Sigmoid colon (tissue), 7 donors: ENCODE measurements at places on chromosomes 4 and X.

- no peak overlapping the region for H3K27ac ChIP-seq
- peak; percentile 41 for DNase-seq
- H3K27me3 ChIP-seq = no peaks in the 10 kb centered on the region
These were observed 30.6 kb upstream of the SORCS2 start for GRCh38 chr4:7161721-7162214.

DNA sequence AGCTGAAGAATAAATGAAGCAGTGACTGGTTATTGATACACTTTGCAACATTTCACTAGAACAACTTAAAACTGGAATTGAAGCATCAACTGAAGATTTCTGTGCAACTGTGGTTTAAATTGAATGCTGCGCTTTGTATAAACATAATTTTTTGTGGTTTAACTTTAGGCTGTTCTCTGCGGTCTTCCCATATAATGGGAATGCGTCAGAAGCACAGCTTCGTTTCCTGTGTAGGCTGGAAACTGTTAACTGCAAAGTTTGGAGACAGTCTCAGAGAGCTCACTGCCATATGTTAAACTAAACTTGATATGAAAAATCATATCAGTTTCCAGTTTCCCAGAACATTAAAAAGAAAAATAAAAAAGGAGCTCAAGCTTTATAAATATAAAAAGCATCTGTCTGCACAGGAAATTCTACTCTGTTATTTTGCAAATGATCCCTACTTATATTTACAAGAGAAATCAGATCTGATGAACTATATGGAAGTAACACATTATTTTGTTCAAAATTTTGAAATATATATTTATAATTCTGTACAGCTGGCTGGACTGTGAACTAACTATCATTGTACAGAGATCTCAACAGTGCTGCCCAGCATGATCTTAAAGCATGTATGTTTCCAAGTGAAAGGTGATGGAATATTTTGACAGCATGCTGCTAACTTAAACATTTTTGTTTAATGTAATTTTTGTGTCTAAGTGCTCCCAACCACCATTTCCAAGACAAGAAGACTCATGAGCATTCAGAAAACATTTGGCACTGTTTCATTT is 139.9 kb downstream of the NDST3 start:
- no peaks in the 10 kb centered on the region for H3K4me1 ChIP-seq
- no peak overlapping the region for H3K4me3 ChIP-seq
- H3K27ac ChIP-seq = no peak overlapping the region
- DNase-seq = no peak
- no peaks in the 10 kb centered on the region for H3K27me3 ChIP-seq
- H3K36me3 ChIP-seq = no peaks in the 10 kb centered on the region

GRCh38 chr4:13765539-13765938 is 138.0 kb upstream of the BOD1L1 start:
- H3K4me3 ChIP-seq = no peak overlapping the region
- no peak overlapping the region for H3K27ac ChIP-seq
- no peaks in the 10 kb centered on the region for H3K27me3 ChIP-seq
- no peaks in the 10 kb centered on the region for H3K4me1 ChIP-seq
- no peak for DNase-seq
- no peaks in the 10 kb centered on the region for H3K36me3 ChIP-seq

DNA sequence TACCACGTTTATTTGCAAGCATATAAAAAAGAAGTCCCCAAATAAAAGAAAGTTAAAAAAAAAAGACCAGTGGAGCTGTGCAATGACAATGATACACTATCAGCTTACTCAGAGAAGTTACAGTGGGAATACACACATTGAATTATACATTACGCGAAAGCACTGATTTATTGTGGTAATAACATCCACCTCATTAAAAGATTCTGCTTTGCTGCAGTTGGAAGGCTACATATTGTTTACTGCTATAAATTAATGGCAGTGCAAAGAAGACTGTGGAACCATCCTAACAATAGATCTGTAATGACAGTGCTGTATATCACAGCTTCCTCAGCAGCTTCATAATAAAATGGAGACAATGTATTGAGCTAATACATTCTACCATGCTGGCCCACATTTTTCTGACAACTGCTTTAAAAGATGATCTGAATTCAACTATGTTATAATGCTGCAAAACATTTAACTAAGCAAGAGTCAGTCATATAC is 142.5 kb upstream of the MAB21L2 start:
- no peak overlapping the region for H3K4me3 ChIP-seq
- DNase-seq = no peak
- H3K4me1 ChIP-seq = peaks cover 4% of the 10 kb centered on the region

- DNase-seq = no peak
- no peaks in the 10 kb centered on the region for H3K27me3 ChIP-seq
- no peak overlapping the region for H3K4me3 ChIP-seq
- H3K27ac ChIP-seq = no peak overlapping the region
- H3K4me1 ChIP-seq = no peaks in the 10 kb centered on the region
These were observed 3.9 kb downstream of the TFDP3 start for GRCh38 chrX:133214301-133214700.

GRCh38 chr4:156838761-156839160 is 132.8 kb downstream of the PDGFC start:
- H3K4me1 ChIP-seq = peaks cover 30% of the 10 kb centered on the region
- no peak for DNase-seq
- no peaks in the 10 kb centered on the region for H3K27me3 ChIP-seq
- no peak overlapping the region for H3K4me3 ChIP-seq

DNA sequence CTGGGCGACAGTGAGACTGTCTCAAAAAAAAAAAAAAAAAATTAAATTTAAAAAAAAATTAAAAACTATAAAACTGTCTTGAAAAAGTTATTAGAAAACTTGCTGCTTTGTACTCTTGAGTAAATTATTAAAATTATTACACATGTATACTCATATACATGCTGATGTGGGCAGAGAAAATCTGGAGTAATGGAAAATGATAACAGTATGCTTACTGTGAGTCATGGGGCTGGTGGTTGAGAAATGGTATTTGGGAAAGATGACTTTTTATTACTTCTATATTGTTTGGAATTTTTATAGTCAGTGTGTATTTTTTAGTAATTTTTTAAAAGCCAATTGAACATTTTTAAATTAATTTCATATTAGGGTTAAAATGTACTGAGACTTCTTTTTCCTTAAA is 7.5 kb downstream of the YY2 start:
- no peaks in the 10 kb centered on the region for H3K4me1 ChIP-seq
- no peak overlapping the region for H3K27ac ChIP-seq
- no peaks in the 10 kb centered on the region for H3K27me3 ChIP-seq

- H3K27me3 ChIP-seq = no peaks in the 10 kb centered on the region
- no peak overlapping the region for H3K27ac ChIP-seq
- H3K36me3 ChIP-seq = no peaks in the 10 kb centered on the region
- no peak overlapping the region for H3K4me3 ChIP-seq
These were observed 23.4 kb downstream of the USP9X start for GRCh38 chrX:41108463-41109205.

GRCh38 chr4:41887821-41888686 is 47.2 kb upstream of the TMEM33 start:
- DNase-seq = no peak
- no peak overlapping the region for H3K27ac ChIP-seq
- H3K4me1 ChIP-seq = no peaks in the 10 kb centered on the region
- H3K4me3 ChIP-seq = no peak overlapping the region
- no peaks in the 10 kb centered on the region for H3K36me3 ChIP-seq
- no peaks in the 10 kb centered on the region for H3K27me3 ChIP-seq

- no peak overlapping the region for H3K4me3 ChIP-seq
- peaks cover 66% of the 10 kb centered on the region for H3K4me1 ChIP-seq
- H3K27ac ChIP-seq = peak overlapping the region; percentile 79
- no peaks in the 10 kb centered on the region for H3K27me3 ChIP-seq
These were observed 28.7 kb upstream of the AFAP1 start for GRCh38 chr4:7968262-7968896.

- DNase-seq = no peak
- H3K4me1 ChIP-seq = no peaks in the 10 kb centered on the region
- H3K27ac ChIP-seq = no peak overlapping the region
- no peaks in the 10 kb centered on the region for H3K27me3 ChIP-seq
These were observed 19.4 kb upstream of the ATP8A1 start for GRCh38 chr4:42676066-42676951.

GRCh38 chr4:140152751-140153418 is 1.1 kb downstream of the MAML3 start:
- peak overlapping the region; percentile 99 for H3K27ac ChIP-seq
- no peaks in the 10 kb centered on the region for H3K36me3 ChIP-seq
- H3K4me3 ChIP-seq = peak overlapping the region; percentile 75
- DNase-seq = peak; percentile 86
- peaks cover 32% of the 10 kb centered on the region for H3K4me1 ChIP-seq

DNA sequence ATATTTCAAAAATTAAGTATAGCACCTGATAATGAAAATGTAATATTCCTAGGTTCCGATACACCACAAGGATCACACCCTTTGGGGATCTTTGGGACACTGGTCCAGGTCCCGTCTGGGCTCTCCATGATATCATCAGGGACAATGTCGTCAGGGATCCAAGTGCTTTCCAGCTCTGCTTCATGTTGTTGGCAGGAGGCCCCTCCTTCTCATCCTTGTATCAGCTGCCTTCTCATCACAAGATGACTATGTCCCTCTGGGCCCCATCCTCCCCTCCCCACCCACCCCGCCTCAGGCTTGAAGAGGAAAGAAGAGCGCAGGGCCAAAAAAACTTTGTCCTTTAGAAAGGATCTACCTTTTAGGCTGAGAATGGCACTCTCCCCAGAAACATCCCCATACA is 128.3 kb upstream of the KLF3 start:
- DNase-seq = no peak
- no peaks in the 10 kb centered on the region for H3K4me1 ChIP-seq
- no peak overlapping the region for H3K27ac ChIP-seq
- H3K27me3 ChIP-seq = no peaks in the 10 kb centered on the region
